ENCODE measurements at places on chromosomes 7 and 10. TPM values are rescaled to one million over a fixed set of nuclear protein-coding genes. Genes with fewer than 3 reads are reported as not detected.

DNA sequence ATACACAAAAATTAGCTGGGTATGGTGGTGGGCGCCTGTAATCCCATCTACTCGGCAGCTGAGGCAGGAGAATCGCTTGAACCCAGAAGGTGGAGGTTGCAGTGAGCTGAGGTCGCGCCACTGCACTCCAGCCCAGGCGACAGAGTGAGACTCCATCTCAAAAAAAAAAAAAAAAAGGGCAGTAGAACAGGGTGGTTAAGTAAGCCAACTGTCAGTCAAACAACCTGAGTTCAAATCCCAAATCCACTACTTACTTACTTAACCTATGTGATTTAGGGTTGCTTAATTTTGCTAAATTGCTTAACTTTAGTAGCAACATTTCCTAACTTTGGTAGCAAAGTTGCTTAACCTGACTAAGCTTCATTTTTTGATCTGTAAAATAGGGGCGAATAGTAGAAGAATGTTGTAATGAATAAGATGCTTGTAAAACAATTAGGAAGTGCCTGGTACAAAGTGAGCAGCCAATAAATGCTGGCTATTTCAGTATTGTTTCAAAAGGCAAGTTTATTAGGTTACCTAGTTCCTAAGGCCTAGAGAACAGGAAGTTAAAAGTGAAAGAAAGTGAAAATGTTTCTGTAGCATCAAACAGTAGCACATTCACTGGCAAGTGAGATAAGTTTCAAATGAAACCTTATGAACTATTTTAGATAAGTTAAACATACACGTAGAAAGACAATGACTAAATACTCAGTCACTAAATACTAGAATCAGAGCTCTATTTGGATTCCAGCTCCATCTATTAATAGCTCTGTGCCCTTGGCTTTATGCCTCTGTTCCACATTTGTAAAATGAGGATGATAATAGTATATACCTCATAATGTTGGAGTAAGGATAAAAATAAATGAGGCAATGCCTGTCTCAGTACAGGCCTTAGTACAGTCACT, 64.3 kb downstream of the HOXA1 start:
- no peak for DNase-seq

AGAP5 gene
- 2.6 TPM for total RNA-seq

DNA sequence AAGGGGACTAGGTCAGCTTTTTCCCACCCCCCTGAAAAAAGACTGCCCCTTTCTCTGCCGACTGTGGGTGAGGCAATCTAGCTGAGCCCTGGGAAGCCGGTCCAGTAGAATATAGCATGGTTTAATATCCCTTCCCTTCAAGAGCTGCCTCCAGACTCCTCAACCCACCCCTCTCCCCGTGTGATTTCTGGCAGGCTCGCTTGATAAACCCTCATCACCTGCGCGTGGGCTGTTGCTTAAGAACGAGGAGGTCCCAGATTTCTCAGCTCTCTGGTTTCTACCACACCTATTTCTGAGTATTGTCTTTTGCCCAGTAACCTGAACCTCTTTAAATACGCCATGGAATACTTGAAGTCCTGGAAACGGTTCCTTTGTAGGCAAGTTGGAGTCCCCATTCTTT, 2.0 kb upstream of the LRRC4 start:
- no peak for DNase-seq

GRCh38 chr10:113866551-113867394, 12.3 kb downstream of the NHLRC2 start:
- no peak for DNase-seq

DNA sequence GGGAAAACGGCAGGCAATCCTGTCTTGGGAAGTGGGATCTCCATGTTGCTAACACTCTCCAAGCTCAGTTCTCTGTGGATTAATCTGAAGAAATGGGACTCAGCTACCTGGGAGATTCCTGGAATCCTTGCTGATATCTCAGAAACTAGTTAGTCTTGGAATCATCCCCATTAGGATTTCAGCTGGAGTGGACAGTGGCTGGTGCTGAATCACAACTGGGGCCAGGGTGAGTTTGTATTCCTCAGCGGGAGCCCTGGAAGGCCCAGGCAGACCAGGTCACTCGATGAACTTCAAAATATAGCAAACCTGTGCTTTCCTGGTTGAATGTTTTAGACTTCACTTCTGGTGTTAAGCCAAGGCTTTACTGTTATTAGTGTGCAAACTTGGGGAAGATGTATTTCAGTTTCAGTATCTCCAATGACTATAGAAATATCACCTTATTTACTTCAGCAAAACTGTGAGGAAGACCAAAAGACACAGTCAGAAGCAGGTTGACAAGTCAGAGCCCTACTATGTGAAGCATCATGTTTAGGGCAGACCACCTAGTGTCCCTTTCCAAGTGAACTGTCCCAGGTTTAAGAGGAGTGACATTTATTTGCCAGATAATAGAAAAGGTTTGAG, 126.1 kb downstream of the AOAH start:
- DNase-seq, result no peak

GRCh38 chr7:5237286-5237685, 45.5 kb upstream of the SLC29A4 start:
- no peak for DNase-seq

SPACDR gene
- total RNA-seq, result not detected

ZNF680 gene
- total RNA-seq, result 4.0 TPM

AQP1 gene
- total RNA-seq, result 1.6 TPM

DNA sequence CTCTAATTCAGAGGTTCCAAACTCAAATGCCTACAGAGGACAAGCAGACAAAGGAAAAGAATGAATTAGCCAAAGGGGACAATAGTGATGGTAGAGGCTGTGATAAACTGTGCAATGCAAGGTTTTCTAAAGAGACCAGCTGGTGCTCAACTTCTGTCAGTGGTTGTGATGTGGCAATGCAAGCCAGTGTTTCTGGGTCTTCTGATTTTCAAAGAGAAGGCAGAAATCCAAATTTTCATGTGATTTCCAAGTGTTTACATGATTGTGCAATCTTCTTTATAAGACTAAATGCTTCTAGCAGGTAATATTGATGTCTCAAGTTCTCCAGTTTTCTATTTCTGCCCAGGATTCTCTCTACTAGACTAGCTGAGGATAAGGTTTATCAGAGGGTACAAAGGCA, 135.9 kb downstream of the PCDH15 start:
- DNase-seq, result no peak

CNTNAP2 gene
- total RNA-seq, result 15.1 TPM

- DNase-seq, result no peak
These were observed 81.7 kb downstream of the RNF216 start for GRCh38 chr7:5699467-5700384.
